ENCODE measurements at places on chromosomes 2 and 18. TPM values are rescaled to one million over a fixed set of nuclear protein-coding genes. Genes with fewer than 3 reads are reported as not detected.

- no peaks in the 10 kb centered on the region for H3K27me3 ChIP-seq
- DNase-seq: no peak
- H3K4me3 ChIP-seq: no peak overlapping the region
- H3K36me3 ChIP-seq: no peaks in the 10 kb centered on the region
- no peak overlapping the region for H3K27ac ChIP-seq
- H3K4me1 ChIP-seq: no peaks in the 10 kb centered on the region
These were observed 96.7 kb upstream of the COL5A2 start for GRCh38 chr2:189276277-189276676.

GRCh38 chr2:153770359-153770991, 101.2 kb upstream of the GALNT13 start:
- no peaks in the 10 kb centered on the region for H3K36me3 ChIP-seq
- H3K4me1 ChIP-seq: no peaks in the 10 kb centered on the region
- DNase-seq: no peak
- H3K27ac ChIP-seq: no peak overlapping the region
- no peaks in the 10 kb centered on the region for H3K27me3 ChIP-seq

DNA sequence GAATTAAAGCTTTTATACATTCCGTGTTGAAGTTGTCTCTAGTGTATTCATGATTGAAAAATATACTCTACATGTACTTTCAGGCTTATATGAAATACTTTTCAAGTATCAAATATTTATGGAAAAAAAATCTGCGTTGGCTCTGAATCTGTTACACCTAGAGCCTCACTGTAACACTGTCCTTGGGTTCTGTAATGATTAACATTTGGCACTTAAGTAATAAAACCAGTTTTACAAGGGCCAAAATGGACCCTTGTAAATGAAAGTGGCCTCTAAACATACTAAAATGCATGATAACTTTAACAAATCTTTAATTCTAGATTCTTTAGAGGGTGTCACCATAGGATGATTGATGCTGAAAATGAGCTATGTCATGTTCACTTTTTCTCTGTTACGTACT, 162.8 kb downstream of the PTPRM start:
- peak overlapping the region; percentile 63 for H3K27ac ChIP-seq
- no peak overlapping the region for H3K4me3 ChIP-seq
- H3K4me1 ChIP-seq: peaks cover 39% of the 10 kb centered on the region
- no peak for DNase-seq
- H3K36me3 ChIP-seq: no peaks in the 10 kb centered on the region

DNA sequence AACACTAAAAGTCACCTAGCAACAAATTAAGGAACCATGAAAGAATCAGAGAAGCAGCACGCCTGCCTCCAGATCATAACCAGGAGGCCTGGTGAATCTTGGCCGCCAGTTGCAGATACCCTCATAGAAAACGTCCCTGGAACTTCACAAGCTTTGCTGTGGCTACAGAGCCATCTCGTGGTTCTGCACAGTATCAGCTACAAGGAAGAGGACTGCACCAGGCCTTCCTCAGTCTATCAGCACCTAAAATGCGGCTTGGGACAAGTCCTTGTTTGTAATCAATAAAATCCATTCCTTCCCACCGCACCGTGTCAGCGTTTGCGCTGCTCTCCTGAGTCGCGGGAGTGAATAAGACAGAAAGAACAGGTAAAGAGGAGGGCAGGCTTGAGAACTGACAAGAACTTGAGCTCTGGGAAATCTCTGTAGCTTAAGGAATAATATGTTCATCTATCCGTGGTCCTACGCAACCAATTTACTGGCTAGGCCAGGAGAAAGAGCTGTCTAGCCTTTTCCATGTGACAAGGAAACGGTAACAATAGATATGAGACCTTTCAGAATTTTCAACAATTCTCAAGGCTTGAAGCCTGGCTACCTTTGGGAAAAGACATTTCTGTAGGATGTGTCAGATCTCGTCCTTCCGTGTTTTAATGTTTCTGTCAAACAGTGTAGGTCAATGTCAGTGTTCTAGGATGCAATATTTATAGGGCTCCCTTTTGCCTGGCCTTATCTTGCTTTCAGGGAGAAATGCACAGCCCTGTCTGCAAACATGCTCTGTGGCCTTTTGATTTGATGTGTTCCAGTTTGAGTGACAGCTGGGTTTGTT, 128.5 kb upstream of the RAB12 start:
- H3K27me3 ChIP-seq: no peaks in the 10 kb centered on the region
- no peaks in the 10 kb centered on the region for H3K4me1 ChIP-seq
- no peak overlapping the region for H3K4me3 ChIP-seq
- no peak for DNase-seq
- no peak overlapping the region for H3K27ac ChIP-seq
- H3K36me3 ChIP-seq: no peaks in the 10 kb centered on the region

Gene PAIP2B
- total RNA-seq: 30.4 TPM

Gene ZBTB7C
- 1.7 TPM for total RNA-seq

Gene LGALSL
- total RNA-seq: 5.5 TPM
